Foreskin keratinocyte (primary cell): ENCODE measurements at places on chromosomes 1 and 21. TPM values are rescaled to one million over a fixed set of nuclear protein-coding genes. Genes with fewer than 3 reads are reported as not detected.

Gene LCE1C
- 2.9 and 3.5 TPM in 2 replicates for total RNA-seq

DNA sequence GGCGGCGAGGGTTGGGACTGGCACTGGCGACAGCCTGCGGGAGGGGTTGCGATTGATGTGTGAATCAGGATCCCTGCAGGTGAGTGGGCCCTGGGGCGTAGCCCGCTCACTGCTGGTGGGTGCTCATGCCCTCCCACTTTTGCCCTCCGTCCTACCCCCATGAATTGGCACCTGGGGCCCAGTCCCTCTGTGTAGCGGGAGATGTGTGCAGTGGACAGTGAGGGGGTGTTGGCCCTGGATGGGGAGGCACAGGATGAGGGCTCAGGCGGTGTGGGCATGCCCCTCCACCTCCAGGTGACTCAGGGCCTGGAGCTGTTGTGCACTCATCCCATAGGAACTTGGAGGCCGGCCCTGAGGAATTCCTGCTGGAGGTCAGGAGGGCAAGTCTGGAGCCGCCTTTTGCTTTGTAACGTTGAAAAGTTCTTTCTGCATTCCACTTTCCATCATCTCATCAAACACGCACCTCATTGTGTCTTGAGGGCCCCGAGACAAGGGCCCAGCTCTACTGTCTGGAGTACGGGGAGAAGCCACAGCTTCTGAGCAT, 3.0 kb downstream of the PEAR1 start:
- peak; percentile 93 for DNase-seq

DNA sequence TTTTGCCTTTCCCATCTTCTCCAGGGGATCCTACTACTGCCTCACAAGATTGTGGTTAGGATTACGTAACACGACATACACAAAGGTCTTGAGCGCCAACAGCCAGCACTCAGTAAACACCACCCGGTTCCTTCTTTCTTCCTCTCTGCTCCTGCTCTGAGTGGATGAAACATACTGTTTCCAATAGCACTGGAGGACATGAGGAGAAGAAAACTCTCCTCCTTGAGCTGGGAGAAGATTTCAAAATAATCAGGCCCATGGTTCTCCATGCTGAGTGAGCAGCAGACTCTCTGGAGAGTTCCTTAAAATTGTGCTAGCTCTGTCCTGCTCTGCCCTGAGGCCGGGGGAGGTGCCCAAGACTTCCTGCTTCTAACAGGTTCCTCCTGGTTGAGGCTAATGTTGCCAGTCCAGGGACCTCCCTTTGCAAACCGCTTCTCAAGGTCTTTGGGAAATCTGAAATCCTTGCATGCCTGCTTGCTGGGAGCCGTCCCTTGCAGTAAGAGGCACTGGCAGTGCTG, 29.4 kb upstream of the MX1 start:
- DNase-seq = no peak

Gene OR1C1
- not detected in 2 replicates for total RNA-seq

Gene HSD3B2
- total RNA-seq = not detected in 2 replicates

GRCh38 chr1:201385299-201385891, 7.9 kb upstream of the TNNT2 start:
- DNase-seq = no peak

DNA sequence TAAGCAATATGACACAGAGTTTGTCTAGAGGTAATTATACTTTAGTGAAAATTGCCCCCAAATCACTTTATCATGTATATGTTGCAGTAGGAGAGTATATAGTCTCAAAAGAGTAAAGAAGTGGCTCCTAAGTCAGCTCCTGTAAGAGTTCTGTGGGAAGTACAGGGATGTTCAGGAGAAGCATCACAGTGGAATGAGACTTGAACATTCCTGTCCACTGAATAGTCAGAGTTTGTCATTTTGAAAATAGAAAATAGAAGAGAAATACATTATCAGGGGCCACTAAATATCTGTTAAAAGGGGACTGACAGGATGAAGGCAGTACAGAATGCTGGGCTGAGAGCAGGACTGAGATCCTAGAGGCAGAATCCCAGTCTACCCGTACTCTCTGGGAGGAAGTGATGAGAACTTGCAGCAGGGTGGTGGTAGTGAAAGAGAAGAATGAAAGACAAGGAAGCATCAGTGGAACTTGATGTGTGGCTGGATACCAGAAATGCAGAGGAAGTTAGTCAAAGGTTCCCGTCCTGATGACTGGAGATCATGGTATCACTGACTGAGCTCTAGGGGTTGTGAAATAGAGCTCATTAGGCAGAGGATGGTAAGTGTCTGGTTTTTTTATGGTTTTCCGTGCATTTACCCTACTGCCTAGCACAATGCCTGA, 153.4 kb downstream of the FMN2 start:
- no peak for DNase-seq

Gene OR2L13
- total RNA-seq = not detected in 2 replicates

GRCh38 chr1:232687728-232688127, 57.8 kb upstream of the SIPA1L2 start:
- no peak for DNase-seq

GRCh38 chr1:158059984-158060383, 66.5 kb downstream of the KIRREL1 start:
- no peak for DNase-seq

GRCh38 chr1:159895286-159895685, 4.7 kb downstream of the CFAP45 start:
- no peak for DNase-seq

DNA sequence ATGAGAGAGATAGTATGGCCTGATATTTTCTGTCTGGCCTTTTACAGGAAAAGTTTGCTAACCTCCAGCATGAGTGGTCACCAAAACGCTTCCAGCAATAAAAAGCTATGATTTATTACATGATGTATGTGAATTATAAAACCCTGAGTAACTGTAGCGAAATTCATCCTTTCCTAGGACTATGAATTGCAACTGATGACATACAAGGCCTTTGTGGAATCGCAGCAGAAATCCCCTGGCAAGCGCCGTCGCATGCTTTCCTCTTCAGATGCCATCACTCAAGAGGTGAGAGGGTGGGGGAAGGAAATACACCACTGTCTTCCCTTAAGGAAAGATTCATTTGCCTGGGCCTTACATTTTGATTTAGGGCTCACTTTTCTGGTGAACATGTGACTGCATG, 117.9 kb downstream of the MACF1 start:
- DNase-seq = no peak
